ENCODE measurements at places on chromosomes 13 and 19.
A peak's percentile ranks its signal among the peaks of the same experiment; 100 is the strongest.

DNA sequence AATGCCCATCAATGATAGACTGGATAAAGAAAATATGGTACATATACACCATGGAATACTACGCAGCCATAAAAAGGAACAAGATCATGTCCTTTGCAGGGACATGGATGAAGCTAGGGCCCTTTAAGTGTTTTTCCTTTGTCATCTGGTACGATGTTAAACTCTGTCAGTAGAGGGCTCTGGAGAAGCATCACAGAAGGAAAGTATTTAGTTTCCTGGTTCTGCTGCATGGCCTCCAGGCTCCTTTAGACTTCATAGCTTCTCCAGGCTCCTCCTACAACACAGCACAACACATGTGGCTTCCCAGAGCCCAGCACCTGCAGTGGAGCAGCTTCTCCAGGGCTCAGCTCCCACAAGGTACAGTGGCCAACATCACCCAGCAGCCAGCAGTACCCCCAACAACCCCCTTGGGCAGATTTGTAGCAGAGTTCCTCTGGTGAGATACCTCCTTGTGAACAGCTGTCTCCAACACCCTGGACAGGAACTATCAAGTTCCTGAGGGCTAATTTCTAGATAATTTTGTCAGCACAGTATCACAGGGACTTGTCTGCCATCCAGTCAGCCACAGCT, 63.4 kb downstream of the KCTD12 start:
- peak; percentile 55 for DNase-seq

GRCh38 chr13:104106705-104107393, 1040.6 kb upstream of the SLC10A2 start:
- DNase-seq = no peak

- no peak for DNase-seq
These were observed 18.3 kb downstream of the NUP58 start for GRCh38 chr13:25319771-25320170.

DNA sequence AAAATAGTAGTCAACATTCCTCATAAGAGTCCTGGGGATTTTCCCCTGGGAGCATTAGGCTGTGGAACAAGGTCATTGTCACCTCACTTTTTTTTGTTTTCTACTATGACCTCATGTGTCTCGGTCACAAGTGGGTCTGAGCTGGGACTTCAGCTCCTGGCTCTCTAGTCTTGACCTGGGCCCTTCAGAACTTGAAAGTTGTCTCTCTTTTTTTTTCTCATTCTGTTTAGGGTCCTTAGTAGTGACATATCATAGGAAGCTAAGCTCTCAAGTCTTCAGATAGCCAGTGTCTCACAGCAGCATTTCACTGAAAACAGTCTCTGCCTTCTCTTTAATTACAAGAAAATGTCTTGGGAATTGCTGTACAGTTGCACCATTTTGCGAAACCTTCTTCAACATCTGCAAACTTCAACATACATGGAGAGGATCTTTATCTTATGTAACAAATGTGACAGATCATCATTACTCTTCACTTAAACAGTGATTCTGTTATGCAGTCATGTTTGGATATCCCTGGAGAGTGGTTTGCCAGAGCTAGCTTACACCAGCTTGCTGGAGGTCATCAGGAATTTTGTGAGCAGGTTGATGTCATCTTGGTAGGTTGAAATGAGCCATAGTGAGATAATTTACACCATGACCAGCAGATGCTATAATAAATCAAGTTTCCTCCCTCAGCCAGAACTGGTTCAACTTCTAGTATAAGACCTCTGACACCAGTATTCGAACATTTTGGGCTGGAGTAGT, 131.5 kb downstream of the GPC5 start:
- no peak for DNase-seq

- no peak for DNase-seq
These were observed 51.3 kb downstream of the STK24 start for GRCh38 chr13:98525456-98526181.

DNA sequence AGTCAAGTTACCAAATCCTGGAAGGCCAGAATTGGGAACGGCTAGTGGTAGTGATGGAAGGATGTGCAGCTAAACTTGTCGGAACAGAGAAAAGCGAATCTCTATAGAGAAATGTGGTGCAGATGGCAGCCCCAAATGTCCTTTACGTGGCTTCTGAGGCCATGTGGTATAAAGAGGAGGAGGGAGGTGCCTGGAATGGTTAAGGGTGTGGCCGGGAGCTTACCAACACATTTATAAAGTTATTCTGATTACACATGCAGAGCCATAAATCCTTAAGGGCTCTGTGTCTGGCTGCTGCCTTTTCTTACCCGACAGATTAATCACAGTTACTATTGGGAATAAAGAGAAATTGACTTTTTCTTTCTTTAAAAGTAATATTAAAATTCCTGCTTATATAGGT, 190.1 kb downstream of the OXGR1 start:
- DNase-seq = no peak

GRCh38 chr19:41223431-41224234, 4.6 kb downstream of the AXL start:
- DNase-seq = peak; percentile 21

DNA sequence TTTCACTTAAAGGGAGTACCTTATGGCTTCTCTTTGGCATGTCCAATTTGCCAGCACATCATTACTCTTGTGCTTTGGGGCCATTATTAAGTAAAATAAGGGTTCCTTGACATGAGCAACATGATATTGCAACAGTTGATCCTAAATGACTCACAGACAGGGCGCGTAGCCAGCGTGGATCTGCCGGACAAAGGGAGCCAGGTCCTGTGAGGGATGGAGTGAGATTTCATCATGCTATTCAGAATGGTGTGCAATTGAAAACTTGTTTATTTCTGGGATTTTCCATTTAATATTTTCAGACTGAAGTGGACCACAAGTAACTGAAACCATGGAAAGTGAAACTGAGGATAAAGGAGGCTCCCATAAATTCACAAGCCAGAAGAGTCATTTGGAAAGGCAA, 48.6 kb upstream of the WASF3 start:
- DNase-seq = no peak

- peak; percentile 60 for DNase-seq
These were observed 26.5 kb downstream of the NUMBL start for GRCh38 chr19:40663695-40664692.

- DNase-seq = no peak
These were observed 392 bp upstream of the ARHGAP33 start for GRCh38 chr19:35775046-35775297.

DNA sequence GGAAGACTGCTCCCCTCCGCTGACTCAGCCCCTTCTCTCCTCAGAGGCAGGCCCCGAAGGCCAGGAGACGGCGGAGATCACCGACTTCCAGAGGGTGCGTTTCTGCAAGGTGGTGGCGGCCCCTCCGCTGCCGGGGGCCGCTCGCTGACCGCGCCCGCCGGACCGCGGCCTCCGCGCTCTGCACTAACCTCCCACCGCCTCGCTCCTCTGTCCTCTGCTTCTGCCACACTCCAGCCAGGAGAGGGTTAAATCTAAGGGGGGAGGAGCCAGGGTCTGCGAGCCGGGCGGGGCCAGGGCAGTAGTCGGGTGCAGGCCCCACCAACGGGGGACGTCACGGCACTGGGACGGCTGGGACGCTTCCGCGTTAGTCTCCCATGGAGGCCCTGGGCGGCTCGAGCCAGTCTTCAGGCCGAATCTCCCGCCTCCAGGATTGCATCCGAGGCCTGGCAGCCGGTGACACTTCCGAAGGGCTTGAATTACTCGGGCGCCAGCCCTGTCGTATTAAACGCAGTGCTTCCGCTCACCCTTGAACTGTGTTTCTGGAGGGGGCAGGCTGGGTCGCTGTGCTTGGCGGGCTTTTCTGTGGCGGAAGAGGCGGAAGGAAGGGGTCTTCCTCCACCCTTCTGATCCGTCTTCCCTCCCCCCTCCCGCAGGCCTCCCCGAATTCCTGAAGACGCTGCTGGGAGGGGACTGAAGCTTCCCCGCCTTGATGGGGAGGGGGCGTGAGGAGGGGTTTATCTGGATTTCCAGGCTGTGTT, 1.2 kb upstream of the INAFM1 start:
- peak; percentile 100 for DNase-seq

DNA sequence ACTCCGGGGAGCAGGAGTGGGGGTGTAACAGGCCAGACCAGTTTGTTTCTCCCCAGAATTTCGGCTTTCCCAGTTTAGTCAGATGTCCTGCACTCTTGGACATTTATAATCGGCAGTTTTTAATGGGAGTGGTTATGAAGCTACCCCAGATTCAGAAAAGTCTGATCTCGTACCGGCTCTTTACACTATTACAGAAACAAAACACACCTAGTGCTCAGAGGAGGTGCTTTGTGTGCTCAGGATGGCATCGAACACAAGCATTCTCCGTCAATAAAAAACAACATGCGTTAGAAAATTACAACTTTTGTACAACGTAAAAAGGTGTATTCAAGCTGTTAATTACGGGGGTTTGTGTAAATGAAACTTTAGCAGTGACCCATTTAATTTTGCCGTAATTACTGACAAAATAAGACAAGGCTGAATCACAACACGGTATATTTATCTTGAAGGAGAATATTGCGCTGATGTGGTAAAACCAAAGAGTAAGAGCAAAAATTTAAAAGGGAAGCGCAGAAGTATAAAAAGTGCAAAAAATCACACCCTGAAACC, 6.6 kb upstream of the SOX1 start:
- no peak for DNase-seq

- peak; percentile 78 for DNase-seq
These were observed at the start of gene GNA15 for GRCh38 chr19:3135961-3136683. GNA15 (plus strand) TSS chr19:3136033; CDS start chr19:3136451, 418 bp downstream.

- DNase-seq = peak; percentile 87
These were observed 6.4 kb downstream of the ZNF808 start for GRCh38 chr19:52533901-52534300.

- DNase-seq = peak; percentile 90
These were observed 454 bp downstream of the BLVRB start for GRCh38 chr19:40465025-40465556.

DNA sequence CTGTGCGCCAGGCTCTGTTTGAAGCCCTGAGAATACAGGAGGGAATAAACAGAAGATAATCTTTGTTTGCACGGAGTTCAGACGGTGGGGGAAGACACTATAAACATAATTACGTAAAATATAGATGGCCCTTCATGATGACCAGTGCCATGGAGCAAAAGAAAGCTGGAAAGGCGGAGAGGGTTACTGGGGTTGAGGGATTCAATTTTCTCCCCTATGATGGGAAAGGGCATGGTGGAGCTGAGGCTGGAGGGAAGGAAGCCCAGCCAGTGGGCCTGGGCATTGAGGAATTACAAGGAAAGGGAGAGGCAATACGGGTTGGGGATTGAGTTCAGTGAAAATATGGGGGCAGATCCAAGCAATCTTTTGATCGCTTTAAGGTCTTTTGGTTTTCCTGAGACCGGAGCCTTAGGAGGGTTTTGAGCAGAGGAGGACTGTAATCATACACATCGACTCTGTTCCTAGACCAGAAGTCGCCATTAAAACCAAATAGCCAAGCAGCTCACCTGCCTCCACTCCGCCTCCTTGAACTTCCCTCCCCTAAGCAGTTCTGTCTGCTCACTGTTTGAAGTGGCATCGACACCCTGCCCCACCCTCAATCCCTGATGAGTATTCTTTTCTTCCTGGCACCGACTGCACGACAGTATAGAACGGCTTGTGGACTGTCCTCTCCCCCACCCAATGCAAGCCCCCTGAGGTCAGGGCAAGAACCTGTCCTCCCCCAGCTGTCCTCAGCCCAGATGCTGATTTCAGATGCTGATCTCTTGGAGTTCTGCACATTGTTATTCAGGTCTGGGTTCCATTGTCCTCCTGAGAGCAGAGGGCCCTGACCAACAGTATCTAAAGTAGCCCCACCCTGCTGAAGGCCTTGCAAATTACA, 813 bp upstream of the ZNF296 start:
- no peak for DNase-seq

- no peak for DNase-seq
These were observed 29.3 kb downstream of the STARD13 start for GRCh38 chr13:33256148-33256840.

DNA sequence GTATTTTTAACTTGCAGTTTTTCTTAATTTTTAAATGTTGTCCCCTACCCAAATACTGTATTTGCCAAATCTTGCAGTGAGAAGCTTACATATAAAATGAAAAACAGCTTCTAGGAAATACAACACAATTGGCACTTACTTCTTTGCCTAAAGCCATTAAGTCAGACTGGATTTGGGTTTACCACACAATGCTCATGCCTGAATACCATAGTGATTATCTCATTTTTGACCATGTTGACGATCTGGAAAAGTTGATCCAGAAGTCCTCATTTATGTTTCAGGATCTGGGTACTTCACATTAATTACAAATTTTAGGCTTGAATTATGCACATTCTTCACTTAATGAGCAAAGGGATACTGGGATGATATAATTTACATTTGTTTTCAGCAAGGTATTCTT, 2.4 kb downstream of the RNF6 start:
- no peak for DNase-seq

DNA sequence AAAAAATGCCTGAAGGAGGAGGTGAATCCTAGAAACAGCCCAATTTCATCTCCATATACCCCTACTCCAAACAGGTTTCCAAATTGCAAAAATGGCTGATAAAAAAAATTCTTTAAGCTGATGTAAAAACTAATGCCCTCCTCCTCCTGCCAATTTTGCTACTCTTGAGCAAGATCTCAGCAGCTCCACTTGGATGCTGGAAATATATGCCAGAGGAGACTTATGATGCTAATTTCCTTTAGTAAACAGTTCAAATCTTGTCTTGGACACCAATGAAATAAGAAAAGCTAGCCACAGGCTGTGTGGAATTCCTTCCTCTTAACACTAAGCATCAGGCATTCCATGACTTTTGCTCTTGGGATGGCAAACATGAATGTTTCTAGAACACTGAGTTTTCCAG, 67.5 kb downstream of the INSR start:
- DNase-seq = no peak

GRCh38 chr19:32819419-32820400, 49.9 kb downstream of the SLC7A9 start:
- DNase-seq = no peak

DNA sequence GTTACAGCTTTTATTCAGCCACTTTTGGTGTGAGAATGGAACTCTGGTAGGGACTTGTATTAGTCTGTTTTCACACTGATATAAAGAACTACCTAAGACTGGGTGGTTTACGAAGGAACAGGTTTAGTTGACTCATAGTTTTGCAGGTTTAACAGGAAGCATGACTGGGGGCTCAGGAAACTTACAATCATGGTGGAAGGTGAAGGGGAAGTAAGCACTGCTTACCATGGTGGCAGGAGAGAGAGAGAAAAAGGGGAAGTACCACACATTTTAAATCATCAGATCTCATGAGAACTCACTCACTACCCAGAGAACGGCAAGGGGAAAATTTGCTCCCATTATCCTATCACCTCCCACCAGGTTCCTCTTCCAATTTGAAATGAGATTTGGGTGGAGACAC, 942.2 kb downstream of the PCDH17 start:
- DNase-seq = peak; percentile 44

- peak; percentile 78 for DNase-seq
These were observed 33.4 kb downstream of the IPO5 start for GRCh38 chr13:97986835-97987234.

- no peak for DNase-seq
These were observed 19.4 kb upstream of the DHRS12 start for GRCh38 chr13:51823359-51823758.

GRCh38 chr19:408902-409515, at the start of gene C2CD4C:
C2CD4C (minus strand) TSS chr19:409147; CDS start chr19:408361, 786 bp downstream.
- peak; percentile 23 for DNase-seq

All from NB4 (cell line).